Stimulated activated CD8-positive, alpha-beta memory T cell treated with anti-CD3 and anti-CD28 coated beads, Interleukin-7, amount 100 ng/mL, for 4 hours (primary cell): ENCODE measurements at places on chromosomes 3 and 15.

GRCh38 chr15:43085921-43086320, 19.9 kb downstream of the UBR1 start:
- no peak for DNase-seq

DNA sequence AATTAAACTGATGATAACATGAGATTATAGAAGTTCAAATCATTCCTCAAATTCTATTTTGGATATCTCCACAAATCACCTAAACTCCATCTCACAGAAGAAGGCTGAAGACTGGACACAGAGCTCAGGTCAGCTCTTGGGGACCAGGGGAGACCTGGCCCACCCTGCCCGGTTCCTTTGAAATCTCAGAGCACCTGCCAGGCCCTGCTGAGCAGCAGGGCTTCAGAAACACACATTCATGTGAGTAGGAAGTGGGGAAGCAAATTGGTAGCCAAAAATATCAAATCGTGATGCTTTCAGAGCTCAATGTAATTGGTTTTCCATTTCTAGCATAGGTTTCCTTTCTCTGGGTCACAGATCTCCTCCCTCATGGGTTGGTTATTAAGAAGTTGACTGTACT, 76.2 kb downstream of the OCA2 start:
- DNase-seq, result no peak

DNA sequence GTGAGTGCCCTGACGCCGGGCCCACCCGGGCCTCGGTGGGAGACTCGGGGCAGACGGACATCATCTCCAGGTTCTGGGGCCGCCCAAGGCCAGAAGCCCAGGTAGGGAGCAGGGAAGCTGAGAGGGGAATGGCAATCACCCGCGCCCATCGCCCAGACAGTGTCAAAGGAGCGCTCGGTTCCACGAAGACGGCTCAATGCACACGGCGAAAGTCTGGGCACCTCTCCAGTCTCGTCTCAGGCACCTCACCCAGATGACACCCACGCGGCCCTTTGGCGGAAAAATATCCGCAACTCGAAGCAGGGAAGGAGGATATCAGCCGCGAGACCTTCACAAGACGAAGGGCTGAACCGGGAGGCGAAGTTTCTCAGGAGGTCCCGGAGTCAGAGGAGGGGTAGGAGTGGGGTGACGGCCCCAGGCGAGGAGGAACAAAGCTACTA, 916 bp downstream of the IL17RD start:
- DNase-seq, result no peak

GRCh38 chr3:161599697-161600096, 103.1 kb downstream of the OTOL1 start:
- DNase-seq, result no peak

- no peak for DNase-seq
These were observed 6.8 kb downstream of the RARRES1 start for GRCh38 chr3:158725348-158726011.

- no peak for DNase-seq
These were observed 58.1 kb downstream of the PDIA5 start for GRCh38 chr3:123124971-123125370.

DNA sequence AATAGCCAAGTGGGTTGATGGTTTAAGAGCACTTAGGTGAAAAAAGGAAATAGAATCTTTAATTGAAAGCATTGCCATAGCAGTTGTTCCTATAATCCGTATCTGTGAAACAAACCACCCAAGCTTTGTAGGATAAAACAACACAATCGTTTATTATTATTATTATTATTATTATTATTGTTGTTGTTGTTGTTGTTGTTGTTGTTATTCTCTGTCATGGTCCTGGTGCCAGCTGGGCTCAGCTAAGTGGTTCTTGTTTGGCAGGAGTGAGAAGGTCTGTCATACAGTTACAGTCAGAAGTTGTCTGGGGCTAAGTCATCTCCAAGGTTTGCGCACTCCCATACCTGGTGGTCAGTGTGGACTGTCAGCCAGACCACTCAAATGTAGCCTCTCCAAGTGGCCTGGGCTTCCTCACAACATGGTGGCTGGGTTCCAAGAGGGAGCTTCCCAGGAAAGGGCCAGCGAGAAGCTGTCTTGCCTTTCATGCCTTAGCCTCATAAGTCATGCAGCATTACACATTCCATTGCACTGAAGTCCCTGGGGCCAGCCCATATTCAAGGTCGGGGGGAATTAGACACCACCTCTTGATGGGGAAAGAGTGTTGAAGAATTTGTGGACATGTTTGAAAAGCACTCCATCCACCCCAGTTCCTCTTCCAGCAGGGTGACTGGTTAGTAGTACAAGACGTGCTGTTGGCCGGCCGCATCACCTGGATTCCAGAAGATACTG, 54.3 kb upstream of the FGD5 start:
- no peak for DNase-seq

- no peak for DNase-seq
These were observed 6.2 kb upstream of the SSUH2 start for GRCh38 chr3:8650583-8651416.

DNA sequence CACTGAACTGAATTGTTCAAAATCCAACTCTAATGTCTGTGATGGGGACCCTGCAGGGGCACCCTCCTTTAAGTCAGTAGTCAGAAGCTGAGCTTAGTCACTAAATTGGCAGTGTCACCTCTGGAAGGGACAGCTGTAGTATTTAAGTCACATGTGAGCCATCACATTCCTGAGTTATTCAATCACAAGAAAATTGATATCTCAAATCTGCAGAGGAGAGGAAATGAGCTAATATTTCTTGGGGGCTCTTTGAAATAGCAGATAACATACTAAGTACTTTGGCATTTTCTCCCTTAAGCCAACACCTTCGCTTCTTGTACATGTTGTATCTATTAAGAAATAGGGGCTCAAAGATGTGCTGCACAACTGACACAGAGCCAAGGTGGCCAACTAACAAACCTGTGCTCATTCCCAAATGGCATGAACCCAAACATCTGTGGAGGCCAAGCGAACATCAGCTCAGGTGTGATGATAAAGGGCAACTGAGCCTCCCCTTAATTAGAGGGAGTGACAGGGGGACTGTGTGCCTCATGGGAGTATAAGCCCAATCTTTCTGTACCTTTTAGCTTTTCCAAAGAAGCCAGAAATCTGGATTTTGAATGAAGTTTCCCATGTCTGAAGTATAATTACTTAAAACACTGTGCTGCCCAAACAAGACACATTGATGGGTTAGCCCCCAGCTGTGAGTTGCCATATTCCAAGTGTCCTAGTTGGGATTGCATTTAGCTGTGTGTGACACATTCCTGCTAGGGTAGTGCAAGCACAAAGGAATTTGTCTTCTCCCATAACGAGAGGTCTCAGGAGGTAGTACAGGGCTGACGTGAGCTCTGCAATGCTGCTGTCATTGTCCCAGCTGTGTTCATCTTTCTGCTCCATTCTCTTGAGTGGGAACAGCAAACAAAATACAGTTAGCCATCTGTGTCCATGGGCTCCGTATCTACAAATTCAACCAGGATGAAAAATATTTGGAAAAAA, 63.3 kb downstream of the ABHD5 start:
- DNase-seq, result no peak

DNA sequence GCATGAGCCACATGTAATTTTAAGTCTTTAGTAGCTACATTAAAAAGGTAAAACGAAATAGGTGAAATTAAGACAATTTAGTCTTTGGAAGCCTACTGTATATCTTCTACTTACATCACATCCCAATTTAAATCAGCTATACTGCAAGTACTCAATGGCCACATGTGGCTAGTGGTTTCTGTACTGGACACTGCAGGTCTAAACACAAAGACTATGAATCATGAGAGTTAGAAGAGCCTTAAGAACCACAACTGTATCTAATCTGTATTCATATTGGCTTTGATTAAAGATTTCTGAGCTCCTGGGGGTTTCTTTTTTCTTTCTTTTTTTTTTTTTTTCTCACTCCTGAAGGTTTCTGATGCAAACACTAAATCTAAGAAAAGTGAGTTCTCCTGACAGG, 2.3 kb upstream of the EIF1B start:
- no peak for DNase-seq

- DNase-seq, result no peak
These were observed 294.4 kb upstream of the TPM1 start for GRCh38 chr15:62748196-62748595.

- no peak for DNase-seq
These were observed 90.3 kb downstream of the PLXNA1 start for GRCh38 chr3:127072971-127073783.

GRCh38 chr3:82229397-82229796, 468.0 kb upstream of the GBE1 start:
- DNase-seq, result no peak

DNA sequence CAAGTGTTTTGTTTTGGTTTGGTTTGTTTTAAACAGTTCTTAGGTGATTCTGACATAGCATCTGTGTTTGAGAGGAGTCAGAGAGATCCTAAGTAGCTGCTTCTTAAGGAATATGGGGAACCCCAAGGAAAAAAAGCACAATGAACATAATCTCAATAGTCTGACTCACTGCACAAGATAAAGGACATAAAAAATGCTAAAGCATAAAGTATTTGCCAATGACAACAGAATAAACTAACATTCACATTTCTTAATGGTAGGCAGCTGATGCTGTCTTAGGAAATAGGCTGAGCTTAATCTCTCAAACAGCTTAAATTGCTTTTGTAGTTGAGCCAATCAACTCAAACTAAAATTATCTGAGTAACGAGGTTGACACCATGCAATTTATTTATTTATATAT, 2.9 kb downstream of the NCEH1 start:
- no peak for DNase-seq
